Daoy (cell line): ENCODE measurements at places on chromosomes 3 and 15.

DNA sequence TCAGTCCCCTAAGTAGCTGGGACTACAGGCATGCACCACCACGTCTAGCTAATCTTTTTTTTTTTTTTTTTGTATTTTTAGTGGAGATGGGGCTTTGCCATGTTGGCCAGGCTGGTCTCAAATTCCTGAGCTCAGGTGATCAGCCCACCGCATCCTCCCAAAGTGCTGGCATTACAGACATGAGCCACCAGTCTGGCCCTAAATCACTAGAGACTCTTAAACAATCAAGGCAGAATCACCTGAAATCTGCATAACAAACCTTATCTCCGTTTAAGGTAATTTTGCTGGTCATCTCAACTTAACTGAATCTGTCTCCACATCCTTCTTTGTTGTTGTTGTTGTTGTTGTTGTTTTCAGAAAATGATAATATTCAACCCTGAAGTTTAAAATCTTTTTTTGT lies 5.6 kb upstream of the TRMT10C start:
- DNase-seq = no peak

DNA sequence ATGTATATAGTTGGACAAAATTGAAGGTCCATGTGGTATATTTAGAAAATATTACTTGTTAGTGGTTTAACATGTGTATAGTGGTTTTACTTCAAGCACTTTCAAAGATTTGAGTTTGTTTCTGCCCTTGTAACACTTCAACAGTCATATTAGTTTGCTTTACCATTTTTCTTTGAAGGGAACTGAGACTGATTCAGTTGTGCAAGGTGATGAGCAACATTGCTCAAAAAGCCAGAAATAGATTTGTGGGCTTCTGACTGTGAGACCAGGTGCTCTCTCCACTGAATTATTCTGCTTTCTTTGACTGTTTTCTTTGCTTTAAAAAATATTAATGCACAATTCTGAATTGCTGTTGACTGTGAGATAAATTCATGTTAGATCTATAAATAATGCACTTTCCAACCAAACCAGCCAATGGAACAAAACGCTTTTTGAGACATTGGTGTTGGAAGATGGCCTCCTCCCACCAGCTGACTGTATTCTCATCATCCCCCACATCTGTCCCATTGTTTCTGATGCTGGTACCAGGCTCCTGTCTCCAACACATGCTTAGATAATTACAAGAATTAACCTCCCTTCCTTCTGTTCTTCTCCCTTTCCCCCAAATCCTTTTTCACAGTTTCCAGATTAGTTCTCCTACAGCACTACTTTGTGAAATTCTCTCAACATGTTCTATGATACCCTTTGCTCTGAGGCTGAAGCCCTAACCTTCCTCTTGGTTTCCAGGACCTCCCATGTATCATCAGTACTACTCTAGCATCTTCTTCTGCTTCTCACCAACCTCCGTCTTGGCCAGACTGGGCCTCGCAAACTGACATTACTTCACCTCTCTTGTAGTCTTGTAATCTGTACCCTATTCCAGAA lies 27.9 kb downstream of the PLCL2 start:
- no peak for DNase-seq

- DNase-seq = no peak
Observed at GRCh38 chr3:184235381-184236032, 6.1 kb downstream of the VWA5B2 start.

- DNase-seq = no peak
Observed at GRCh38 chr3:152586974-152587373, 248.0 kb upstream of the P2RY1 start.

DNA sequence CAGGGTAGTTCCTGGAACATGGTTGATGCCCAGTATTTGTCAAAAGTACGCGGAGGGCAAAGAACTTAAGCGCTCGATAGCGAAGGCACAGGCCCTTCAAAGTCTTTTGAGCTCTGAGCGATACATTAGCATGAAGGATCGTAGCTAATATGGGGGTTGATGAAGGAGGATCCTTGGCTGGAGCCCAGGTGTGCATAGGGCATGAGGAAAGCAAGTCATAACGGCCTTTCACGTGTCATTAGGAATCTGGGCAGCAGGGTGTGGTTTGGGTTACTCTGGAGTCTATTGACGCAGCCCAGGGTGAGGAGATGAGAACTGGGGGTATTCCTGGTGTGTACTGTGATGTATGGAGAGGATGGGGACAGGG lies 31.7 kb downstream of the SPINK8 start:
- peak; percentile 27 for DNase-seq

DNA sequence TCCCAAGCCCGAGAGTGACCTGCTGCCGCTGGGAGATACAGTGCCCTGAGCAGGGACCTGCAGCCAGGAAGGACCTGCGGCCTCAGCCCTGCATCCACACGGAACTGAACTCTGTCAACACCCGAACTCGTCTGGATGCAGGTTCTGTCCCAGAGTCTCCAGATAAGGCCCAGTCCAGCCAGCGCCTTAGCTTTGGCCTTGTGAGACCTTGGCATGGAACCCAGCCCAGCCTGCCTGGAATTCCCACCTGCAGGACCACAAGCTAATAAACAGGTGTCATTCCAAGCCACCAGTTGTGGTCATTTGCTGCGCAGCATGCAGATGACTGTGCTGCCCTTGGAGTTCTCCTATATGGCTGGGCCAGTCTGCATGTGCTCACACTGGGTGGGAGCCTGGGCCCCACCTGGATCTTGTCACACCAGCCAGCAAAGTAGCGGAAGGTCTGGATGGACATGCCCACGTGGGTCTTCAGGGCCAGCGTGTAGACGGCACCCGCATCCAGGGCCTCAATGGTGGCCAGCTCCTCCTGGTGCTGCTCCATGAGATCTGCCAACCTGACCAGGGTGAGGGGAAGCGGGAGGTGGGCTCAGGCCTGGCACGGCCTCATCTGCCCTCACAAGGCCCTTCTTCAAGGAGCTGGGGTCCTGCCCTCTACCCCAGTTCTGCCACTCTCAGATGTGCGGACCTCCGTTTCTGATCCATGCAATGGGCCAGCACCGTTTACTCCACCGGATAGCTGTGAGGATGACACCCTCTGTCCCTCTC lies 47.2 kb upstream of the SLC41A3 start:
- DNase-seq = no peak

DNA sequence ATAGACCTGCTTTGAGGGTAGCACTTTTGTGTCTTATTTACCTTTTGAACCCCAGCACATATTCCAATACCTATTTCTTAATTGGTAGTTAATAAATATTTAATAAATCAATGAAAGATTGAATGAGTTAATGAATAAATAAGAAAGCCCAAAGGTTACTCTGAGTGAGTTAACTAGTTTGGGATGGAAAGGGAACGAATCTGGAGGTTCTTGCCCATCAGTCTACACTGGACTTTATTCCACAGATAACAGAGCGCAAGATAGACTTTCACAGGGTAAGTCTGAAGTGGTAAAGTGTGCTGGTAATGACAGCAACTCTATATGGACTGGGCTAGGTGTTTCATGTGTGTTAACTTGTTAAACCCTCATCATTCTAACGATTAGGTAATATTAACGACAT lies 33.1 kb upstream of the MED12L start:
- DNase-seq = no peak

- no peak for DNase-seq
Observed at GRCh38 chr3:158181096-158181495, 71.2 kb downstream of the RSRC1 start.

DNA sequence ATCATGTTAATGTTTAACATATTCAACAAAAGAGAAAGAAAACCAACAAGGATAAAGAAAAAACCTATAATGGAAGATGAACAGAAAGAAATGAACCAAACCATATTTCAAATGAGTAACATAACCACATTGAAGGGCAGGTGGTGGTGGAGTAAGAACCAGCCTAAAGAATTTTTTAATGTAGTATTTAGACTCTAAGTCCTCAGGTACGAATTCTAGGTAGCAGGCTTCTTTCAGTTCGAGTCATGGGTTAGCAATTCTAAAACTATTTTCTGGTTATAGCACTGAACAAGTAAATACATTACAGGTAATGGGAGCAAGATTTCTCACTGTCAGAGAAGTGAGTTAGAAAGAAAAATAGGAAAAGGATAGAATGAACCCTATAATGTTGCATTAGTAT lies 24.4 kb downstream of the DCBLD2 start:
- DNase-seq = no peak

- DNase-seq = peak; percentile 14
Observed at GRCh38 chr3:139284221-139284620, 59.6 kb upstream of the MRPS22 start.

GRCh38 chr15:80110920-80111319 lies 41.9 kb upstream of the FAH start:
- no peak for DNase-seq

DNA sequence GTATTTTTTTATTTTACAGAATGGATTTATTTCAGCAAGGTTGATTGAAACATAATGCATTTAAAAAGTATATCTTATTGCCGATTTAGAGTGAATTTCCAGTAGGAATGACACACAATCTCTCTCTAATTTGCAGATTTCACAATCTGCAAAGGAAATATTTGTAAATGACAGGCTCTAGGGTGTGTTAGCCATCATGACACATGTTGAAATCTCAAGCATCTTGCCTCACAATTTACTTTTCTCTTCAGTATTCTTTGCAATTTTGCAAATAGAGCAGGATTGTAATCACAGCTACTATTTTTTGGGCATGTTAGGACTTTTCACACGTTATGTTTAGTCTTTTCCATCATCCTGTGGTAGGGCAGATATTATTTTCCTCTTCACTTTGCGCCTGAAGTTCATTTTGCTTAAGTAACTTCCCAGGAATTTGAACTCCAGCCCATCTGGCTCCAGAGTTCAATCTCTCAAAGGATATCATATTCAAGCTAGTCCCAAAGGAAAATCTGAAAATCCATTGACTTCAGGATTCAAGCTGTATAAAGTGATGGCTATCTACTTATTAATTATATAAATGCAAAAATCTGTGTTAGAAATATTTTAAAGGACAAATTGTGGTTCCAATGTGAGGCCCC lies 55.4 kb downstream of the ATP13A4 start:
- DNase-seq = no peak

DNA sequence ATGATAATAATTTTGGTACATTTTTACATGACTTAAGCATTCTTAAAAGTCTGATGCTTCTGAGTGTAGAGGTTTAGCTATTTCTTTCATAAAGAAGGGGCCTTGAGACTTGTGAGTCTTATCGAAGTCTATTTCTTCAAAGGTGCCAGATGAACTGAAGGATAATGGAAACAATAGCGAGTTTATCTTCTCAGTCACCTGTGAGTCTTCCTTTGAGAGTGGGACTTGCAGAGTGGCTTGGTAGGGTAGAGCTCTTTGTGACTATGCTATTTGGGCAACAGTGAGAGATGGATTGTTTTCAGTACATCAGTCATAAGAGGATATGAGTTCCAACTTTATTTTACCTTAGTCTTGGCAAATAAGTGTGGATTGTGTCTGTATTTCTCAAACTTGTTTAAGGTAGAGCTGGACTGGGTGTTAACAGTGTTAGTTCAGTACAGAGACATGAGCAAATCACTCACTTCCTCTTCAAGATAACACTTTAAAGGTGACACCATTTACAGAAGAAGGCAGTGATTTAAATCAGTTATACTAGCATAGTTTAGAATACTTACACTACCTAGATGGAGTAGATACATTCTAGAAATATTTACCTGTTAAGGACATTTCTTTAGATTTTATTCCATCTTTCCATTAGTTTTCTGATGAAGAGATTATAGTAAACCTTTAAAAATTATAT lies 3.2 kb downstream of the AKAP13 start:
- DNase-seq = no peak

DNA sequence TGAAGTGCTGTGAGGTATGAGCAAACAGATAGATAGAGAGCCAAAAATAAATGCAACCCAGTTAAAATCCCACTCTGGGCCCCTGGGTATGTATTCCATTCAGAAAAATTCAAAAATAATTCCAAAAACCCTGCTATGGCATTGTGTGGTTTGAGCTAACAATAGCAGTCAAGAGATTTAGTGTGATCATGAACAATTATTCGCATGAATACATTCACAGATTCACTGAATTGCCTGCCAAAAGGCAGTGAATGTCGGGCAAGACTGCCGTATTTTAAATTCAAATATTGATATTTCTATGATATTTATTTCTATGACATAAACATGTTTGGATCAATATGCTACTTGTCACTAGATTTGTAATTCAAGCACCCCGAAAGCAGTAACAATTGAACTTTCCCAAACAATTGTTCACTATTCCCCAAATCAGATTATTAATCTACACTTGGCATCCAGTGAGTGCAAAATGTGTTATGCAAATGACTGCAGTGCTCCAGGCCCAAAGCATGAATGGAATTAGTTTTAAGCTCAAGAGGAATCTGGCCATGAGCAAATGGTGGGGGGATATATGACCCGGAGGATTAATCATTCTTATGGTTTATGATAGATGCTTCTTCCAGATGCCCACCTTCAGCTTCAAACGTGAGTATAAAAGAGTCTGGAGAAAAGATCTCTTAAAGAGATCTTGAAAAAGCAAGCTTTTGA lies 417.0 kb upstream of the MEIS2 start:
- DNase-seq = no peak

GRCh38 chr15:50233192-50233736 lies 32.3 kb downstream of the HDC start:
- no peak for DNase-seq

DNA sequence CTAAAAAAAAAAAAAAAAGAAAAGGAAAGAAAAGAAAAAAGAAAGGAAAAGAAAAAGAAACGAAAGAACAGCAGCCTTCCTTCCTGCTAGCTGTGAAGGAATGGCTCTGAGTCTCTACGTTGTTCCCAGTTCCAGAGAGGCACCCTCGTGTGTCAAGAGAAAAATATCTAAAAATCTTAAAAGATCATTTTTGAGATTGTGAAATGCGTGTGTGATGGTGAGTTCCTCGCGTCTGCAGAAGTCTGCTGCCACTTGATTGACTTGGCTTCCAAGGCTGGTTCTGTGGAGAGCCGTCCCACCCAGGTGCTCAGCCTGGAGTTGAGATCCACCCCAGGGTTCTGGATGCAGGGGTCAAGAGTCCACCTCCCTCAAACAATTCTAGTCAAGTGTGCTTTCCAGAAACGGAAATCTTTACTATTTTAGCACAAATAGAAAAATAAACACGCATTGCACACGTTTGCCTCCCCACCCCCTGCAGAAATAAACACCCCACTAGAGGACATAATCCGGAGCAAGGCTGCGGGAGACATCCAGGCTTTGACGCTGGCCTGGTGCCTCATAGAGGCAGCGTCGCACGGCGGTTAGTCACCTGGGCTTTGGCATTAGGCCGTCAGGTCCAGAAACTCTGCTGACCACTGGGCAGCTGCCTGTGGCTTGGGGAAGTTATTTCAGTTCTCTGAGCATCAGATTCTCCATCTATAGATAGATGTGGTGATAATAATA lies 265.4 kb downstream of the FAM43A start:
- no peak for DNase-seq

- DNase-seq = no peak
Observed at GRCh38 chr3:16370872-16371740, 106.1 kb downstream of the OXNAD1 start.

DNA sequence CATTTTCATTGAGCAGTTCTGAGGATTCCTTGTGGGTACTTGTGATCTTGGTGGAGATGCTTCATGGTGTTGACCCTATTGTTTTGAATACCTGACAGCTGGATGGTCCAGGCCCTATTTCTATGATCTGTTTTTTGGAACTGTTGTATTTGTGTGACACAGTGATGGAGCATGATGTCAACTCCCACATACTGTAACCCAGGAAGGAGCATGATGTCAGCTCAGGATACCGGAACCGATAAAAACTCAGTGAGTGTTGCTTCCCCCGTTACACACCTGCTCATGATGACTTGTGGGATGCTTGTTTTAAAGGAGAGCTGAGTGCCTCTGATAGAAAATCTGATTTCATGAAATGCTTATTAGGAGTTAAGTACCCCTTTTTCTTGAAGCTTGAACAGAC lies 45.1 kb downstream of the ZBTB38 start:
- no peak for DNase-seq

GRCh38 chr3:17213102-17213501 lies 328.3 kb downstream of the PLCL2 start:
- DNase-seq = no peak
